HAP-1 (cell line): ENCODE measurements at places on chromosomes 11 and 22.

- DNase-seq, result no peak
Observed at GRCh38 chr11:107916671-107917241, 11.5 kb upstream of the RAB39A start.

GRCh38 chr11:47591764-47592163 is 2.4 kb downstream of the C1QTNF4 start:
- DNase-seq, result no peak

GRCh38 chr22:21866833-21867527 is 465 bp downstream of the MAPK1 start:
- DNase-seq, result no peak

DNA sequence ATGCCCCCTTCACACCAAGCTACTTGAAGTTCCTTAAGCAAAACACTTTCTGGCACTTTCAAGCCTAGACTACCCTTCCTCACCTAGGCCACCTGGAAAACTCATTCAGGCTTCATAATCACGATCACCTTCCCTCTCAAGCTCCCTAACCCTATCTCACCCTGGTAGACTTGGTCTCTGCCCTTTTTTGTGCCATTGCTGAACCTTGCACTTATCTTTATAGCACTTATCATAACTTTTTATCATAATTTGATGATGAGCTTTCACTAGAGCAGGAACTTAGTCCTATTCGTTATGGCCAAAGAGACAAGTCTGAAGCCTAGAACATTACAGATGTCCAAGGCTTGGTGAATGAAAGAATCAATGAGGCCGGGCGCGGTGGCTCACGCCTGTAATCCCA is 5.5 kb downstream of the SLC35F2 start:
- no peak for DNase-seq

- no peak for DNase-seq
Observed at GRCh38 chr11:44971185-44971584, 20.5 kb upstream of the TP53I11 start.

GRCh38 chr11:41206388-41206787 is 253.1 kb downstream of the LRRC4C start:
- no peak for DNase-seq

DNA sequence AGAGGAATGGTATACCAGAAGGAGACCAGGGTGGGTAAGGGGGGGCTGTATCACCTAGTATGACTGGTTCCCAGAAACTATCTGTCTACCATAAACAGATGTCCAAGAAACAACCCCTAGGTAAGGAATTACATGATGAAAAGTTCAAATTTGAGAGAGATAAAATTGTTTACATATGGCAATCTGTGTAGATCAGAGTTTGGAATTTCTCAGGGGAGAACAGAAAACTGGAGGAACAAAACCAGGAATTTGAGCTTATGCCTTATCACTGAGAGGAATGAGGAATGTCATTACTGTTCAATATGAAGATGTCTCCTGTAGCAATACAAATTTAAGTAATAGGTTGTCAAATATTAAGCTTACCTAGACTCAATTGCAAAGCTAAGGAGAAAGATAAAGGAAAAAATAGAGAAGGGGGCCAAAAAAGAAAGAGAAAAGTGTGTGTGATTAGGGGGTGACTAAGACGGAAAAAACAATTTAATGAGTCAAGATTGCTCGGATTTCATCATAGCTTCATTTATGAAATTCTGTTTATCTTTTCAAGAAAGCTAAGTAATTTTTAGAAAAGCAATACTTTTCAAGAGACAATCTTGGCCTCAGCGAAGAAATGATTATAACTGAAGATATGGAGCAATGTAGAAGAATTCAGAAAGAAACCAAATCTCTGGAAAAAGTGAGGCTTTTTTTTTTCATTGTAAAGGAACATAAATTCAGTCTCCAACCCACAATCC is 117.8 kb downstream of the APOL5 start:
- no peak for DNase-seq

- no peak for DNase-seq
Observed at GRCh38 chr11:21564833-21565682, 627.8 kb upstream of the ANO5 start.

DNA sequence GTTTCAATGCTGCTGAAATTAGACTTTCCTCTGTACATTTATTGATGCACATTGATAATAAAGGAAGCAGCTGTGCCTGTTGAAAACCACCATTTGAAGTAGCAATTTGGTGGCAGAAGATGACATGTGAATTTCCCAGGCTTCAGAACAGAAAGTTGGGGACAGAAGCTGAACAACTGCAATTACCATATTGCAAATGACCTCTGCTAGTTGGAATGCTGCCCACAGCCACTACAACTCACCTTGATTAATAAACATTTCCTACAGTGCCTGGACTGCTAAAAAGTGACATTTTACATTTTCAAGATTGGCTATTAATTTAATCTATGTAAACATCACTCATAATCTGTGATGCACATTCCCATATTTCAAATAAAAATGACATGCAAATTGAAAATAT is 208.6 kb downstream of the LUZP2 start:
- no peak for DNase-seq

GRCh38 chr22:49195636-49196035 is 632.0 kb downstream of the BRD1 start:
- DNase-seq, result no peak

GRCh38 chr11:22742157-22742613 is 75.8 kb downstream of the GAS2 start:
- DNase-seq, result no peak
